ENCODE measurements at places on chromosomes 2 and 18.

GRCh38 chr2:11998218-11998617 is 251.8 kb downstream of the LPIN1 start:
- no peak for DNase-seq

GRCh38 chr2:240833724-240834285 is 13.8 kb upstream of the KIF1A start:
- no peak for DNase-seq

- DNase-seq = no peak
Measured at GRCh38 chr2:113133704-113134598, 6.6 kb downstream of the IL1RN start.

DNA sequence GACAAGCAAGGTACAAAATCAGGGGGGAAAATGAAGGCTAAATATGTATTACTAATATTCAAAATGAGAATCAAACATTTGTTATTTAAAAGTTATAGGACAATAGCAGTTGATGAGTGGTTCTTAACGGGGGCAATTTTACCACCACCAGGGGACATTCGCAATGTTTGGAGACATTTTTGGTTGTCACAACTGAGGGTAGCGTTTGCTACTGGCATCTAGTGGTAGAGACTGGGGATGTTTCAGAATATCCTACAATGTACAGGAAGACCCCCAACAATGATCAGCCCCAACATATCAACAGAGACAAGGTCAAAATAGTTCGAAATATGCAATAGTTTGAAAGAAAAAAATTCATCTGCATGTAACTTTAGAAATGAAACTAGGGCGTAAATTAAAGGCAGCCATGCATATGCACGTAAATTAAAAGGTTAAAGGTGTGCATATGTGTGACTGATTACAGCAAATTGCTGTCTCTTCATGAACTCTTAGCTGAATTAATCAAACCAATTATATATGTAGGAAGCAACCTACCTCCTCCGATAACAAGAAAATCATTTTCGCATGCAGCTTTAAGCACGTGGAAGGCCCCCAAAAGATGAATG is 61.2 kb upstream of the CUL3 start:
- no peak for DNase-seq

DNA sequence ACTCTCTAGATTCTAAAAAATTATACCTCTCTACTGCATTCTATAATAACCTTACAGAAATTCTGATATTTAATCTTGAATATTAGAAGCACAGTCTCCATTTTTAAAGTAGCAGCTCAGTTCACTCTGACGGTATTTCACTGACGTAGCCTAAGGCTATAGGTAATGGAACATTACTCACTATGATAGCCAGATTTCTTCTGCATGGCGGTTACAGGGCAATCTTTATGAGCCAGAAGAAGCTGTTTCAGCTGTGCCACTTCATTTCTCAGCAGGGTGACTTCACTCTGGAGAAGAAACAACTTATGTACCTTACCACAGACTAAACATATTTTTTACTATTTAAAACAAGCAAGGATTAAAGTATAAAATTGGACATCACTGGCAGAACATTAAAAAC is 75.3 kb upstream of the CHN1 start:
- no peak for DNase-seq

DNA sequence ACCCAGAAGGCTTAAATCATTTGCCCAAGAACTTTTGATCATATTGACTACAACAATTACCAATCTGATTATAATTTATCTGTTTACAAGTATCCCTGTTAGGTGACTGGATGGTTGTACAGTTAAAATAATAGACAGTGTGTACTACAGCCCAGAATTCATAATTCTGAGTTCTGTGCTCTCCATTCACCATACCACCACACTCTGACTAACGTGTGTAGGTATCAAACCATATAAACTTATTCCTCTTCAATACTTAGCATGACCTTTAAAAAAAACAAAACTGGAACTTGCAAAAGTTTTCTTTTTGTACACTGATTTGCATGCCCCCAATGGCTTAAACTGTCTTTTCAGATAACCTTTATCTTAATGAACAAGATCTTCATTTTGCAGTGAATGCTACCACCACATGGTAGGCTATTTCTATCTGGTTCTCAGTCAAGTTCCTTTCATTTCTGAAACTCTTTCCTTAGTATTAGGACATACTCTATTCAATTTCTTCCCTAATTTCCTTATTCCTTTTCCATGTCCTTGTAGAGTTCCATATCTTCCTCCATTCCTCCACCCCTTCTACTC is 50.9 kb downstream of the SOS1 start:
- no peak for DNase-seq

All from activated naive CD8-positive, alpha-beta T cell treated with anti-CD3 and anti-CD28 coated beads, Interleukin-2, amount 10 ng/mL, durations not matched to agents 7 days and 5 days (primary cell).